Upper lobe of right lung (tissue), 1 donor: ENCODE measurements at places on chromosomes 11 and 22. TPM values are rescaled to one million over a fixed set of nuclear protein-coding genes. Genes with fewer than 3 reads are reported as not detected.
A peak's percentile ranks its signal among the peaks of the same experiment; 100 is the strongest.

Gene FOXRED1
- 14.8 TPM for total RNA-seq

- no peak for DNase-seq
These were observed 23.5 kb upstream of the EXPH5 start for GRCh38 chr11:108617055-108617454.

- no peak for DNase-seq
These were observed 2.9 kb downstream of the PAK1 start for GRCh38 chr11:77470971-77471370.

Gene AIP
- 87.0 TPM for total RNA-seq

- peak; percentile 60 for DNase-seq
These were observed 19.0 kb upstream of the SMIM35 start for GRCh38 chr11:118105657-118106305.

DNA sequence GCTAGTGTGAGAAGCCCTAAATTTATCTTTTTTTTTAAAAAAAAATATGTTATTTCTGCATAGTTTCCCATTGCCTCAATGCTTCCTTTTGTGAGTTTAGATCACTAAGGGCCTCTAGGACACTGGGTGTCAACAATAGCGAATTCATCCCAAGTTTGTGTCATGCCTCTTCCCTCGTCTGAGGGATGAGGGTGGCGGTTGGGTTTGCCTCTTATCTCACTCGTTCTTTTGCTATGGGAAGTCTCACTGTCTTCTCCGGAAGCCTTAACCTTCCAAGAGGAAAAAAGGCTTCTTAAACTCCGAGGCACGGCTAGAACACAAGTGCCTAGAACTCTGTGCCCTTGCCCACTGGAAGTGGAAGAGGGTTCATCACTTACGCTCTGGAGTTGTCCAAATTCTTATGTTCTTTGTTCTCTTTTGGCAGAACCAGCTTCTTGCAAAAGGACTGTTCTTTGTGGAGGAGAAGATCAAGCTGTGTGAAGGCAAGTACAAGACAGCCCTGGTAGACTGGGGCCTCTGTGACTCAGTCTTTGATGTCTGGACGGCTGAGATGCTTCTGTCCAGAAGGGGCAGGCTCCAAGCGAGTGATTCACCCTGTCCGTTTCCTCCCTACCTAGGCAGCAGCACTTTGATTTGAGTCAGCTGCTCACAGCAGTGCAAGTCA, 78.5 kb downstream of the TRAF6 start:
- DNase-seq: no peak

DNA sequence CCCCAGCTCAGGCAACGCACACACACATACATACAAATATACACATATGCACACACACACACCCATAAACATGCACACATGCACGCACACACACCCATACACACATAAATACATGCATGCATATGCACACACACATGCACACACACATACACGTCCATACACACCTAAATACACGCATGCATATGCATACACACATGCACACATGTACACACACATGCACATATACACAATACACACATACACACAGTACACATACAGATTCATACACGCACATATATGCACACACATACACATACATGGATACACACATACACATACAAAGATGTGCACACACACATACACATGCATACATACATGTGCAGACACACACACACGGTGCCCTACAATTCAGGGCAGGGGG, 496.6 kb downstream of the TBC1D22A start:
- no peak for DNase-seq
